ENCODE measurements at places on chromosomes 6 and 20.
A peak's percentile ranks its signal among the peaks of the same experiment; 100 is the strongest.

DNA sequence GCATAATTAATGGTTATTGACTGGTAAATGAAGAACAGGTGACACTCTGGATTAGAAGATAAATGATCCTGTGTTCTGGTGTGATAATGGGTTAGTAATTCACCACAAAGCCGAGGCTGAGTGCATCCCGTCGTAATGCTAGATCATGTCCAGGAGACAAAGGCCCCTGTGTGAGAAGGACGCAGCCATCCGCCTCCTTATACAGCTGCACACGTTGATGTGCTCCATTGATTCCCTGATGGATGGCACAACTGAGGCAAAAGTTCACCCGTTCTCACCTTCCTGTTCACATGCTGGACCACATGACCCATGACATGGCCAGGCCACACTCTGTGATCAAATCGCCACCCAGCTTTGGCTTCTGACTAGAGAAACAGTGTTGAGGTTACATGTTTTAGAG, 136.1 kb downstream of the FOXC1 start:
- DNase-seq = no peak

- no peak for DNase-seq
Measured at GRCh38 chr20:51661609-51662178, 106.5 kb downstream of the ATP9A start.

DNA sequence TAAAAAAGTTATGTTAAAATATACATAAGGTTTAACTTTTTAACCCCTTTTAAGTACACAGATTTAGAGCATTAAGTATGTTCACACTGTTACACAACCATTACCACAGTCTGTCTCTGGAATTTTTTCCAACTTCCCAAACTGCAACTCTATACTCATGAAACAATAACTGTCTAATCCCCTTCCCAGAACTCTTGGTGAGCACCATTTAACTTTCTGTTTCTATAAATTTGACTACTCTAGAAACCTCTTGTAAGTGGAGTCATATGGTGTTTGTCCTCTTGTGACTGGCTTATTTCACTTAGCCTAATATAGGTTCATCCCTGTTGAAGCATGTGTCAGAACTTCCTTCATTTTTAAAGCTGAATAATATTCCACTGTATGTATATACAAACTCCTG, 98.1 kb downstream of the MAP3K7 start:
- DNase-seq = no peak

GRCh38 chr6:134816780-134817179, 133.1 kb downstream of the ALDH8A1 start:
- DNase-seq = no peak

DNA sequence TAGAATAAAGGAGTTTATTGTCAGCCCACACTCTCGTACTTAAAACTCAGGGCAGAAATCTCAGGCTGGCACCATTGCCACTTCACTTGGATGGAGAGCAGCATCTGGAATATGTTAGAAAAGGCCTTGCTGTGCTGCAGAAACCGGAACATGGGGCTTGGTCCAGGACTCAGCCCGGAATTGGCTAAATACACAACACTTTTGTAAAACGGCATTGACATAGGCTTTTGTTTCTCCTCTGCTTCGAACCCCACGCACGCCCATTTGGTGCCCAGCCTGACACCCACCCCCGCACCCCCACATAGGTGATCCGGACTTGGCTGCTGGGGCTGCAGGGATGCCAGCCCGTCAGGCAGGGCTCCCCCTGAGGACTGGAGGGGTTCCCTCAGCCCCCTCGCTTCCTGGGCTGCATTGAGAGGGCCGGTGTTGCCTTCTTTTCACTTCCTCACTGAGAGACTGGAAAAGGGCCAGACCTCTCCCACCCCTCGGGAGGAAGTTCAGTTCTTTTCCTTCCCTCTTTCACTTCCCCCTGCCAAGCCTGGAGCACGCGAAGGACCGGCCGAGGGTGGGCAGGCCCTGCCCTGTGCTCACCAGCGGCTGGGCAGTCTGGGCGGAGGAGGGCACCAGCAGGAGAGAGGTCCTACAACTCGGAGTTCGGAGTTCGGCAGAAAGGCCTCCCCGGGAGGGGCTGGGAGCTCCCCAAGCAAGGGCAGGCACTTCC, 17.9 kb upstream of the CST3 start:
- DNase-seq = no peak

DNA sequence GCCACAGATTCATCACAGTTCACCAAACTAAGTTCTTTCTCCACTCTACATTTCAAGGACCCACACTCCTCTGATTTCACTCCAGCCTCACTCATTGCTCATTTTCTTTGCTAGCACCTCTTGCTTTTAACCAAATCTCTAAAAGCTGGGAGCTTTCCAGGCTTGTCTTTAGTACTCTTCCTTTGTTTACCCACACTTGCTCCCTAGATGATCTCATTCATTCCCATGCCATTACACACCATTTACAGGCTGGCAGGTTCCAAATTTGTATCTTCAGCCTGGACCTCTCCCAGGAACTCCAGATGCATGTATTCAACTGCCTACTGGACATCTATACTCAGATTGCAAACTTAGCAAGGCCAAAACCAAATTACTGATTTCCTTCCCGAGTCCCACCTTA, 5.3 kb upstream of the GUCA1B start:
- peak; percentile 91 for DNase-seq

GRCh38 chr6:37362101-37362828, 8.5 kb downstream of the RNF8 start:
- no peak for DNase-seq

GRCh38 chr6:166567813-166568212, 18.7 kb downstream of the RAMACL start:
- DNase-seq = no peak

DNA sequence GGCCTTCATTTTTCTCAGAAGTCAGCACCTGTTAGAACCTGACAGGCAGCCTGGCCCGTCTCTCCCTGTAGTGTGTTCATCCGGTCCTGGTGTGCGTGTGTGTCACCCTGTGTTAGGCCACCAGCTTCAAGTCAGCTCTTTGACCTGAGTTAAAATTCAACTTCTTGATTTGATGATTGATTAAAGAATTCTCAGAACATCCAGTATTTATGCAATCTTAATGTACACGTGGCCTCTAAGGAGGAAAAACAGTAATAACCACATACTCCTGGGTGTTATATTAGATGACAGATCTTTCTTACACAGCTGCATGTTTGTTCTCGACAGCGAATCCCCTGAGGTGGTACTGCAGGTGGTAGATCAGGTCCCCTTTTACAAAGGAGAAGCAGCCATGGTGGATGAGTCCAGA, 19.1 kb upstream of the TMEM217 start:
- no peak for DNase-seq

- DNase-seq = peak; percentile 27
Measured at GRCh38 chr6:43570876-43571441, 4.9 kb downstream of the XPO5 start.

GRCh38 chr20:6866741-6867140, 99.3 kb downstream of the BMP2 start:
- no peak for DNase-seq

Measured in fibroblast of pulmonary artery (primary cell).